PC-3 (cell line): ENCODE measurements at places on chromosomes 12 and 14. TPM values are rescaled to one million over a fixed set of nuclear protein-coding genes. Genes with fewer than 3 reads are reported as not detected.

GRCh38 chr12:3274664-3275063 is 197.5 kb downstream of the TSPAN9 start:
- no peak for DNase-seq

DNA sequence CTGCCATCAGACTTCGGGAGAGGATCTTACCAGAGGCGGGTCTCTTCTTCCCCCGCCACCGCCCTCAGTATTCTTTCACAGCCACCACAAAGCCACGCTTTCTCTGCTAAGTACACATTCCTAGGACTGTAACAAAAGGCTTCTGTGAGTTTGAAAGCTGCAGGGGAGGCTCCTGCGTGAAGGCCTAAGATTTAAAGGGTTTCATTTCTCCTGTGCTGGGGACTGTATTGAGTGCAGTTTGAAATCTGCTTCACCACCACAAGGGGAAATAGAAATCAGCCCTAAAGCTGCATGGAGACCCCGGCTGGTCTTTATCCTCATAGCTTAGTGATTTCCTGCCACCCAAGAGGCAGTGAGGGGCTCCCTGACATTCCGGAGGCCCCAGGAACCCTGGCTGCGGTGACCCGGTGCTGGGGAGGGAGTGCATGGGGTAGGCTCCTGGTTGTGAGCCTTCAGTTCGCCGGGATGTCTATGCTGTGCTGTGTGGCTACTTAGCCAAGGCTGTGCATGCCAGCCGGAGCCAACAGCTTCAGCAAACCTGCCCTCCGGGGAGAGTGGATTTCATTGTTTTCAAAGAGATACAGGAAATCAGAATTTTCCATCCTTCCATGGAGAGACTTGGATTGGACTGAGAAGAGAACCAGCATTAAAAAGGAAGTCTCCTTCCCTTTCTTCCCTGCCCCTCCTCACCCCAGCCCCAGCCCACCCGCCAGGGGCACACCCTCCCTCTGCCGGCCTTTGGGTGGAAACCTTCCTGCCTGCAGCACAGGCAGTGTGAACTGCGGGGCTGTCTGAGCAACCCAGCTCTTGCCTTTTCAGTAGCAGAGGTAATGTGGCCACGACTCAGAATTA is 163.3 kb downstream of the ETV6 start:
- no peak for DNase-seq

- DNase-seq = peak; percentile 100
Observed at GRCh38 chr12:28759333-28759732, 389.7 kb upstream of the FAR2 start.

DNA sequence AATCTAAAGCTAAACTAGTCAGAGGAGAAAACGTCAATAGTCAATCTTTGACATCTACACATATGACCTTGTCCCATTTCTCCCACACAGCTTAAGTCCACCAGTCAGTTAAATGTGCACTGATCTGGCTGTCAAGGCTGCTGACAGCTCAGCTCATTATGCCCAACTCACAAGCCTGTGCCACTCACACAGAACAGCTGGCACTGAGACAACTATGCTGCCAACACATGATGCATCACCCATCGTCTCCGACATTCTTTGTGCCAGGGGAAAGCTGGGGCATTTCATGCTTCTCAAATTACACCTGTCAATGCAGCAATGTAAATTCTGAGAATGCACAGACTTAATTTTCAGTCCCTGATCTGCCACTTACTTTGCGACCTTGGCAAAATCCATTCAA is 25.3 kb downstream of the GNS start:
- DNase-seq = peak; percentile 99

DNA sequence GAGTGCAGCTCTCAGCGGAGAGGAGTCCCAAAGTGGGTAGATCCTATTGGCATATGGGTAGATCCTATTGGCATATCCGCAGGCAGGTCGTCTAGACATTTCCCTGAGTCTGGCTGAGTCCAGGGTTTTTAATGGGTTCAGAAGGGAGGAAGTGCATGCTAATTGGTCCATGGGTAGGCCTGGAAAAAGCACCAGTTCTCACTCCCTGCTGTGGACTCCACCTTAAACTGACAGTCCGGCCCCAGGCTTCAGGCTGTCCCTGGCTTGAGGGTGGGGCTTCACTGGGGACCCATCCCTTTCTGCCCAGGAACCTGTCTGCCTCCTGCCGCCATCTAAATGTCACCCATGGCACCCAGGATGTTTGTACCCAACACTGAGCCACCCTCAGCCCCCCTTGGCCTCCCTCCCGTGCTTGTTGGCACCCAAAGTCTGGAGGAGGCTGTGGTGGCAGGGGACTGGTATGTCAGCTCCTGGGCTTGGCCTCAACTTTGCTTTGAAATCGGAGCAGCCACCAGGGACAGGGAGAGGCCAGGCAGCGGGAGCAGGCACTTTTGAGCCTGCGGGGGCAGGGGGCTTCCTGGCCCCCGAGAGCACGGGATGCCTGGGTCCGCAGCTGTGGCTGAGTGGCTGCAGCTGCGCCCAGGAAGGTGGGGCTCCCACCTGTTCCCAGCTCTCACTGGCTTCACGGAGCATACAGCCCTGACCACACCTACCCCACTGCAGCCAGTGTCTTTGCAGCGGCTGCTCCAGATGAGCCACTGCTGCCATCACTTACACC is 29.6 kb upstream of the YAF2 start:
- DNase-seq = no peak

AMDHD1 gene
- total RNA-seq = 0.80 and 1.5 TPM in 2 replicates

SUOX gene
- total RNA-seq = 18.0 and 33.9 TPM in 2 replicates

GRCh38 chr12:124921200-124922031 is 7.0 kb upstream of the UBC start:
- peak; percentile 81 for DNase-seq
